CD4-positive, alpha-beta T cell treated with Interleukin-4 for 4 hours (primary cell): ENCODE measurements at places on chromosomes 4 and X.

- peak; percentile 8 for DNase-seq
Measured at GRCh38 chrX:71671043-71671780, 3.9 kb downstream of the LOC101059915 start.

- no peak for DNase-seq
Measured at GRCh38 chrX:13212191-13212651, 107.6 kb downstream of the ATXN3L start.

- DNase-seq: no peak
Measured at GRCh38 chr4:95213366-95213765, 335.4 kb downstream of the UNC5C start.

DNA sequence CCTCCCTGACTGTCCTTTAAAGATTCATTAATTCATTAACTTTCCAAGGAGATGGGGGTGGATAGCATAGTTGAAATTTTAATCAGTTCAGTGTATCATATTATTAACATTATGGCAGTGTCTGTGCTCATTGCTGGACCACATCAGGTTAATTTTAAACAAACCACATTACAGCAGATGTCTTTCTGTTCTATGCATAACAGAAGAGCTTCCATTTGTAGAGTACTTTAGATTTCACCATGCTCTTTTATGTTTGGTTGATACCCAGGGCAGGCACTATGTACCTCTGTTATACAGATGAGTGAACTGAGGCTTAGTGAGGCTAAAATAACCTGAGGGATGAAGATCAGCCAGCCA is 41.1 kb downstream of the AFF2 start:
- DNase-seq: no peak

DNA sequence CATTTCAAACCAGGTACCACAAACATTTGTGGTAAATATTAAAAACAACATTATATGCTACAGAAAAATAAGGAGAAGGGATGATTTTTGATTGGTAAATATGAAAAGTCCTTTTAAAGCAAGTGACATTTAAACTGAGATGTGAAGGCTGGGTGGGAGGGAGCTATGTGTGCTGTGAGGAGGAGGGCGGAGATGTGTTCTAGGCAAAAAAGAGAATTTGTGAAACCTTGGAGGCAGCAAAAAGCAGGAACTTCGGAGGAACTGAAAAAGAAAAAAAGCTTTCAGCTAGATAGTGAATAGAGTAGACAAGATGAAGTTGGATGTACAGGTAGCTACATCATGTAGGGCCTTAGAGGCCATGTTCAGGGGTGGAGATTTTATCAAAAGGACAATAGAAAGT is 10.1 kb upstream of the ARAP2 start:
- no peak for DNase-seq

- no peak for DNase-seq
Measured at GRCh38 chr4:27189683-27190082, 329.0 kb downstream of the STIM2 start.

GRCh38 chrX:69321006-69321655 is 155.9 kb upstream of the PJA1 start:
- no peak for DNase-seq

DNA sequence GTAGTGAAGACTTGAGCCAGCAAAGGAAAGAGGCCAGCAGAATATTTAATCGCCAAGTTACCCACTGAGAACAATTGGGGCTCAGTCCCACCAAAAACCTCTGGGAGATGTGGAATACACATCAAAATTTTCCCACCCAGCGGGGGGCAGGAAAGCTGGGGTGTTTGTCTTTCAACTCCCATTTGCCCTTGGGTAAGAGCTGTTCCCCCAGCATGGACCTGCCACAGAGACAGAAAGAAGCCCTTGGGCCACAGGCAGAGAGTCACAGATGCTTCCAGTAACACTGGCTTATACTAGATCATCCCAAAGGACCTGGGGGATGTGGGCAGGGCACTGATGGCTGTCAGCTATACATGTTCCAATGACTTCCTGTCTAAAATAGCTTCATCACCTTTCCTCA is 18.9 kb upstream of the FBXW7 start:
- DNase-seq: no peak

GRCh38 chr4:21011106-21011505 is 310.8 kb downstream of the PACRGL start:
- no peak for DNase-seq

DNA sequence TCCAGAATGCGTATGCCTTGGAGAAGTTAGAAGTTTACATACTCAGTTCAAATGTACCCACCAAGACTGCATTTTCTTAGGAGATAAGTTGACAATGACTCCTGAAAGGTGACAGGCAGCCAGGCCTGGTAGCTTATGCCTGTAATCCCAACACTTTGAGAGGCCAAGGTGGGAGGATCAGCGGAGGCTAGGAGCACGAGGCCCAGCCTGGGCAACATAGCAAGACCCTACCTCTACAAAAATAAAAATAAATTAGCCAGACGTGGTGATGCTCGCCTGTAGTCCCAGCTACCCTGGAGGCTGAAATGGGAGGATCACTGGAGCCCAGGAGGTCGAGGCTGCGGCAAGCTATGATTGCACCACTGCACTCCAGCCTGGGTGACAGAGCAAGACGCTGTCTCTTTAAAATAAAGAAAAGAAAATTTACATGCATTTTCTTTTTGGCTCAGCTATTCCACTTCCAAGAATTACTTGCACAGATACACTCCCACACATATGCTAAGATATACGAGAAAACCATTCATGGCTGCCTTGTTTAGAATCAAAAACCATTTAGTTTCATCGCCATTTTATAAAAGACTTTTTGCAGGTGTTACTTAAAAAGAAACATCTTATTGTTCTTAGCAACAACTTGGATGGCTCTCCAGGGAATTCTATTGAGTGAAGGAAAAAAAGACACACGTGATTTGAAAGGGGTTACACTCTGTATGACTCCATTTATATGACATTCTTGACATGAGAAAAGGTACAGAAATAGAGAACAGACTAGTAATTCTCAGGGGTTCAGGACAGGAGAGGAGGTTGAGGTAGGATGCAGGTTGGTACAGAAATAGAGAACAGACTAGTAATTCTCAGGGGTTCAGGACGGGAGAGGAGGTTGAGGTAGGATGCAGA is 66.3 kb downstream of the DHRSX start:
- DNase-seq: no peak

DNA sequence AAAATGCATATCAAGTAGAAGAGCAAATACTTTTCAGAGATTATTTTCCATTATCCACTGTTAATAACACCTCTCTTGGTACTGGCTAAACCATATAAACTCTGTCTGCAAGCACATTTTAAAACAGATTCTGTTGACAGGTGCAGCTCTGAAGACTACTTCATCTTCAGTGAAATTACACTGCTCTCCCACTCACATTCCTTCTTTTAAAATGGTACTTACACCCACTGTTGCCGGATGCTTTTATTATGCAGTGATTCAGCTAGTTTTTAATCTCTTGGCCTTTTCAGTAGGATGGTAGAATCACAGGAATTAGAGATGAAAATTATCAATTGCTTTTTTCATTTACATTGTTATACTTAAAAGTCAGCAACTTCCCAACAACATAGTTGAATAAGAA is 381.6 kb downstream of the GASK1B start:
- DNase-seq: no peak

GRCh38 chr4:129059028-129059427 is 34.3 kb downstream of the SCLT1 start:
- no peak for DNase-seq

GRCh38 chr4:25351777-25352416 is 25.2 kb upstream of the ANAPC4 start:
- no peak for DNase-seq

- no peak for DNase-seq
Measured at GRCh38 chrX:148309413-148309812, 191.0 kb upstream of the AFF2 start.

- no peak for DNase-seq
Measured at GRCh38 chr4:133402616-133403015, 253.5 kb downstream of the PCDH10 start.

GRCh38 chrX:32483534-32484136 is 727.7 kb downstream of the DMD start:
- no peak for DNase-seq

GRCh38 chr4:158169506-158169905 is 3.3 kb downstream of the GASK1B start:
- no peak for DNase-seq

GRCh38 chr4:160316036-160316435 is 1213.2 kb downstream of the RAPGEF2 start:
- no peak for DNase-seq

- DNase-seq: no peak
Measured at GRCh38 chr4:141346144-141346543, 125.4 kb downstream of the ZNF330 start.

GRCh38 chr4:78984593-78984992 is 45.4 kb upstream of the PAQR3 start:
- DNase-seq: no peak

GRCh38 chrX:77014377-77015372 is 432.5 kb upstream of the FGF16 start:
- no peak for DNase-seq

DNA sequence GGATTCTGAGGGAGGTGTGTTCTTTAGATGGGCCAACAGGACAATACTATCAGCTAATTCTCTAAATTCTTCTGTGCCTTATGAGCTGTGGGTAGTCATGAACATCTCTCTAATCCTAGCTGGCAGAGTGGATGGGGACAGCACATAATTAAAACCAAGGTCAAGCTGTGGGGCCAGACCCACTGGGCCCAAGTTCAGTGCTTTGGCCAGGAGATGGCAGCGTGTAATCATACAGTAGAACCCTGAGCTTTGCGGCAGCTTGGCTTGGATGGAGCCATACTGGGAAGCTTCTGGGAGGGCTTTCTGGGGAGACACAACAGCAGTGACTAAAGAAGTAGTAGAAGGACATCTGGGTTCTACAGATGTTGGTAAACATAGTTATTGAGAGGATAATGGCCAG is 140.3 kb upstream of the CXCL13 start:
- no peak for DNase-seq

- DNase-seq: no peak
Measured at GRCh38 chrX:113510586-113510985, 670.0 kb upstream of the AMOT start.

DNA sequence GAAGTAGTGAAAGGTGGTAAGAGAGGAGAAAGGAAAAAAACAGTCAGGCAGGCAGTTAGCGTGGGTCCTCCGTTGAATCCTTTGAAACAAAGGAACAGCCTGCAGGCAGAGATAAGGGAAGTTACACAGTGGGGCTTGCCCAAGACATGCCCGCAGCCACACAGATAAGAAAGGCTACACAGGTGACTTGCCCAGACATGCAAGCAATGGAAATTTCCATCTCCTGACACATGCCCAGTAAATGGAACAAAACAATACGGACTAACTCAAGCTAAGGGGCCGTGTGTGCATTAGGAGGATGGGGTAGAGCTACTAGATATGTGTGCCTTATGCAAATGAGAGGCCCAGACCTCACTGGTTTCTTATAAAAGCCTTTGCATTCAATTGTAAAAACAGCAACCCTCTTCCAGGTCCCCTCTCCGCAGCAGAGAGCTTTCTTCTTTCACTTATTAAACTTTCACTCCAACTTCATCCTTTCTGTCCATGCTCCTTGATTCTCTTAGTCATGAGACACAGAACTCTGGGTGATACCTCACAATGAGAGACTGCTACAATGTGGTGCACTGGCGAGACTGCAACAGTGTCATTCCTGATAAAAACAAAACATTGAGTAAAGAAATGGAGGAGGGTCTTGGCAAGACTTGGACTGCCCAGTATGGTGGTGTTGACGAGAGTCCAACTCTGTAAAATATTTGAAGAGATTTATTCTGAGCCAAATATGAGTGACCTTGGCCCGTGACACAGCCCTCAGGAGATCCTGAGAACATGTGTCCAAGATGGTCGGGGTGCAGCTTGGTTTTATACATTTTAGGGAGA is 997.4 kb upstream of the PRKX start:
- no peak for DNase-seq

DNA sequence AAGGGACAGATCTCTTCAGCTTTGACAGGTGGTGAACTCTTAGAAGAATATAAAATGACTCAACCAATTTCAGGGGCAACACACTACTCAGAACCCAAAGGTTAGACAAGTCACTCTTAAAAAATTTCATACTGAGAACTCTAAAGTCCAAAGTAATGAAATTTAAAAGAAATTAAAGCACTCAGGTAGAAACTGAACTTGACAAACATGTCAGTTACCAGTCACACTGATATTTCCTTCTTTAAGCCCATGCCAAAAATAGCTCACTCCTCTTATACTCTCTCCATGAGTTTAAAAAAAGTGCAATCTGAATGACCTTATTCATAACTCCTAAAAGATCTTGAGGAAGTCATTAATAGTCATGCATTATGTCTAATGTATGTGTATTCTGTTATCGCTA is 40.3 kb downstream of the AMMECR1 start:
- DNase-seq: no peak

DNA sequence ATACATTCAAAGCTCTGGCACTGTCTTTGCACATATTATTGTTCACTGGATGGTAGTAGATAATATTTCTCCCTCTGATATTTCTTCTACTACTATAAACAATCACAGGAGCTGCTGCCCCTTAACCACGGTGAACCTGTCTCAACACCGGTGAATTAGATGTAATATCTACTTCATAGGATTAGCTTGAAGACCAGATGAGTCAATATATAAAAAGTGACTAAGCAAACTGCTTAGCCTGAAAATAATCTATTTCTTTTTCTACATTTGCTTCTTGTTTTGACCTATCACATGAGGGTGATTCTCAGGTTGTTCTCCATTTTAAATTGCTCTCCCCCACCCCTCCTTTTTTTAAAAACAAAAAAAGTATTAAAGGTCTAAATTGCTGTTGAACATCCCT is 645.5 kb downstream of the ANKRD50 start:
- DNase-seq: no peak

GRCh38 chr4:174805746-174806145 is 23.3 kb downstream of the GLRA3 start:
- no peak for DNase-seq

DNA sequence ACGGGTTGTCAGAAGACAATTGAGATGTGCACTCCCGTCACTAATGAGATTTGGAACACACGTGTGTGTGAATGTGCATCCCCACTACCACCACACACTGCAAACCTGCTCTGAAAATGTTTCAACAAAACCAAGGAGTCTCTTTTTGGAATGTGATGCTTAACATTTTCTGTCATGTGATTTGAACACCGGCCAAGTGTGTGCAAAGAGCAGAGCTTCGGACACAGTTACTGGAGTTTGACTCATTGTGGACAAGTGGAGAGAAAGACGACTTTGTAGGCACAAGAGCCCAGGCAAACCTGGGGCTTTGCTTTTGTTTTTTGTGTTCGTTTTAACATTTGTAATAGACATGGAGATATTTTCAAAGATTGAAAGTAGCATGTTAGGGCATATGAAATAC is 49.2 kb downstream of the CCKAR start:
- DNase-seq: no peak

DNA sequence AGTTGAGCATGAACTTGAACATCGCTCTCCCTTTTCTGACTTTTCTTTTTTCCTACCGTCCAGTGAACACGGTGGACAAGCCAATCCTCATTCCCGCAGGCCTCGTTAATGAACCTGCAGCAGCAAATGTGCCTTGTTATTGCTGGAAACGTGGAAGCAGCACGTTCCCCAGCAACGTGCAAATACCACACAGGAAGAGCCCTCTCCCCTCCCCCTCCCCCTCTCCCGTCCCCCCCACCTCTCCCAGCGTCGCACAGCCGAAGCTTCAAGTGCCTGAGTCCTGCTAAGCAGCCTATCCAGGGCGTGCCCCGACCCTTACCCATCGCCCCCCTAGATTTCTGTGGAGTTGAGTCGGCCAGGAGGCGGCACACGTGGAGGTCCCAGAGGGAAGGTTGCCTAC is 219.9 kb downstream of the BCOR start:
- DNase-seq: no peak
